ENCODE measurements at places on chromosomes 1 and 21.

- DNase-seq = no peak
Observed at GRCh38 chr1:10779841-10780240, 16.6 kb downstream of the CASZ1 start.

GRCh38 chr1:208935517-208936187, 647.9 kb upstream of the CAMK1G start:
- DNase-seq = no peak

DNA sequence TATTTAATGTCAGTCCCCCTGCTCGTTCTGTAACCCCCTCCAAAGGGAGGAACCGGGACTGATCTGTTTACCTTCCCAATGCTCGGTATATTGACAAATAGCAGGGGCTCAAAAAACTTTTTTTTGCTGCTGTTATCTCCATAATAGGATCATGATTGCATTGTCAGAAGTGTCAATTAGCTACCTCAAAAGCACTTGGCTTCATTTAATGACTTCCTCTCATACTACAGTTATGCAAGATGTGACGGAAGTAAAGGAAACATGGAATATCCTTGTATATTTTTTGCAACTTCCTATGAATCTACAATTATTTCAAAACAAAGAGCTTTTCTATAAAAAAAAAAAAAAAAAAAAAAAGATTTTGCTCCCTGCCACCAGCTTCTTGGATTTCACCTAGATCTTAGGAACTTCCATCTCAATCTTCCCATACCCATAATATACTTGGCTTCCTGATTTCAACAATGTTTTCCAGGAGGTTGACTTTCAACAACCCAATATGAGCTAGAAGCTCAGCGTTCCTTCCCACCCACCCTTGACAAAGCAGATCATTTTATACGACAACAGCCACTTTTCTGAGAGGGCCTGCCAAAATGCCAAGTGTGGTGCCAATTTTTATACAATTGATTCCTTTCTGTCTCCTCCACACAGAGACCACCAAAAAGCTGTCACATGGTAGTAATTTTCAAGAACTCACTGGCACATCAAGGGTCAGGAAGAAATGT, 71.7 kb downstream of the SETD4 start:
- no peak for DNase-seq

DNA sequence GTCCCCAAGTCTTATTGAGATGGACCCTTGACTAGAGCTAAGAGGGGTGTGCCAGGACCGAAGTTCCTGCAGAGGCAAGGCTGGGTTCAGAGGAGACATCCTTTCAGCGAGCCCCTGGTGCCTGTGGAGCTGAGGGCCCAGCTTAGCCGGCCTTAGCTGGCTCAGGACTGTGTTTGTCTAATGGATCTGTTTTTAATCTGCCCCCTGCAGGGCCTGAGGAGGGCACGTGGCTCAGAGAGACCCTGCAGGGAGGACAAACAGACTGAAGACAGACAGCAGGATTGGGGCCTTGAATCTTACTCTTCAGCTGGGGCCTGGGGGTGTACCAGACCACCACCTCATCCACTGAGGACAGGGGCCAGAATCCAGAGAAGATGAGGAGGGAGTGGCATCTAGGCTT, 1.6 kb downstream of the CRABP2 start:
- no peak for DNase-seq

DNA sequence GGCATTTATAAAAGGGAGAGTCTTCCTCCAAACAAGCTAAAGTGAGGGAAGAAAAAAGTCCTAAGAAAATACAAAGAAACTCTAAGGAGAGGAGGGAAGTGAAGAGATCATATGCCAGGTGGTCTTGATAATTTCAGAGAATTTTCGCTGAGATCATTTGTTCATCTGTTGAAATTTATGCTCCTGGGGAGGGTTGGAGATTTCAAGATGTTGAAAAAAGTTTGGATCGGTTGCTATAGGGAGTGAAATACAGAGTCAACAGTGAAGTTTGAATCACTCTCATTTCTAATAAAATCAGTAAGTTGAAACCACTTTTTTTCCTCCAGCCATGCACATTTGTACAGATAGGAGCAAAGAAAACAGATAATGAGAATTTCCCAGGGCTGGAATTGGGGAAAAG, 299.1 kb upstream of the ADAMTS5 start:
- no peak for DNase-seq

- no peak for DNase-seq
Observed at GRCh38 chr1:234958706-234959657, 169.7 kb downstream of the TOMM20 start.

- no peak for DNase-seq
Observed at GRCh38 chr1:87295445-87296110, 33.1 kb upstream of the LMO4 start.

DNA sequence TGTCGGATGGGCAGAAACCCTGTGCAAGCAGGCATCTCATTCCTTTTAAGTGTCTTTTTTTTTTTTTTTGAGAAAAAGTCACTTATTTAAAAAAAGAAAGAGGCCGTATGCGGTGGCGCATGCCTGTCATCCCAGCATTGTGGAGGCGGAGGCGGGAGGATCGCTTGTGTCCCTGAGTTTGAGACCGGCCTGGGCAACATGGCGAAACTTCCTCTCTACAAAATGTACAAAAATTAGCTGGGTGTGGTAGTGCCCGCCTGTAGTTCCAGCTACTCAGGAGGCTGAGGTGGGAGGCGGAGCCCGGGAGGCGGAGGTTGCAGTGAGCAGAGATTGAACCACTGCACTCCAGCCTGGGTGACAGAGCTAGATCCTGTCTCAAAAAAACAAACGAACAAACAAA, 1.7 kb downstream of the GPR137B start:
- DNase-seq = no peak

GRCh38 chr1:158644449-158644848, 39.4 kb downstream of the OR10Z1 start:
- DNase-seq = no peak

DNA sequence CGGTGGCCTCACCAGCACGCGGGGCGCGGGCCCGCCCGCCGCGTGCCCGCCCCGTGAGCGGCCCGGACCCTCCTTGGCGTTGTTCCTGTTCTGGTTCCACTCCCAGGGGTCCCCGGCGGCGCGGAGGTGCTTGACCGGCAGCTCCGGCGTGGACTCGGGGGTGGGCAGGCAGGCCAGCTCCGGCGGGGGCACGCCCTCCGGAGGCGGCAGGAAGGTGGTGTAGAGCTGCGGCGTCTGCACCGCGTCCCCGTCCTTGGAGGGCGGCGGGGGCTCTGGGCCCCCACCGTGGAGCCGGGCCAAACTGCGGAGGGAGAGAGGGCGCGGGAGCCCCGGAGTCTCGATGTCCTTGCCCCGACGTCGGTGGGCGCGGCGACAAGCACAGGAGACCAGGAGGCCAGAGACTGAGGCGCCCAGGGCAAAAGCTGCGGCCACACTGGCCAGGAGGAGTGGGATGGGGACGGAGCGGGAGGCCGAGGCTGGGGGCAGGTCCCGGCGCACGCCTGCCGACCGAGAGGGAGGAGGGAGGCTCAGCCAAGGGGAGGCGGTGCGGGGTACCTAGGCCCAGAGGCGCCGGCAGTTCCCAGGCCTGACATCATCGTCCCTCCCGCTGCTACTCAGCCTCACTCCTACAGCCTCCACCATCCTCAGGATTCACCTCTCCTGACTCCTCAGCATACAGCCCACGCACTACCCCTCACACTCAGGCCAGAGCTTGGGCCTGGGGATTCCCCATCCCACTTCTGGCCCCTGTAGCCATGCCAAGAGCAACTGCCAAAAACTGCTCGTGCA, 13.2 kb downstream of the SEMA6C start:
- DNase-seq = no peak

- peak; percentile 43 for DNase-seq
Observed at GRCh38 chr1:217484871-217485270, 146.0 kb downstream of the GPATCH2 start.

DNA sequence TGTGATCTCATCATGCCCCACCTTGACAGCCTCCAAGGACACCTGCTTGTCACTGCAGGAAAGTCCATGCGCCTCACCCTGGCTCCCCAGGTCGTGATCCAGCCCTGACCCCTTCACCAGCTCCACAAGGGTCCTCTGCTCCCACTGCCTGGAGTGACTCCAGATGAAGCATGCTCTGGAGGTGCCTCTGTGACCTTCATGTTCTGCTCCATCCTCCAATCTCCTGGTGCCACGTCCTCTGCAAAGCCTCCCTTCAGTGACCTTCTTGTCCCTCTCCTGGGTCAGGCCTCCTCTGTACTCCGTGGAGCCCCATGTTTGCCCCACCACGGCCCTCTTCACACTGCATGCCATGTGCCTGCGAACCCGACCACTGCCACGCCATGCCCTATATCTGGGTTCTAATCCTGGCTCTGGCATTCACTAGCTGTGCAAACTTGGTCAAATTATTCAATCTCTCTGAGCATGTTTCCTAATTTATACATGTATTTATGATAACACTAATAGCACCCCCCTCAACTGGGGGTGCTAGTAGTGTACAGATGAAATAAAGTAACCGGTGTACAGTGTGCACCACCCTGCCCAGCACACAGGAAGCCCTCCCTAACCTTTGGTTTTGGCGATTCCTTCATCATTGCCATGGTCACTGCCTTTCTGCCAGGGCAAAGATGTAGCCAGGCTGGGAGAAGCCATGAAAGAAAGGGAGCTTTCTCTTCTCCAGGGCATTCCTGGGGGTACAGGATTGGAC, 77.4 kb downstream of the STUM start:
- DNase-seq = no peak

DNA sequence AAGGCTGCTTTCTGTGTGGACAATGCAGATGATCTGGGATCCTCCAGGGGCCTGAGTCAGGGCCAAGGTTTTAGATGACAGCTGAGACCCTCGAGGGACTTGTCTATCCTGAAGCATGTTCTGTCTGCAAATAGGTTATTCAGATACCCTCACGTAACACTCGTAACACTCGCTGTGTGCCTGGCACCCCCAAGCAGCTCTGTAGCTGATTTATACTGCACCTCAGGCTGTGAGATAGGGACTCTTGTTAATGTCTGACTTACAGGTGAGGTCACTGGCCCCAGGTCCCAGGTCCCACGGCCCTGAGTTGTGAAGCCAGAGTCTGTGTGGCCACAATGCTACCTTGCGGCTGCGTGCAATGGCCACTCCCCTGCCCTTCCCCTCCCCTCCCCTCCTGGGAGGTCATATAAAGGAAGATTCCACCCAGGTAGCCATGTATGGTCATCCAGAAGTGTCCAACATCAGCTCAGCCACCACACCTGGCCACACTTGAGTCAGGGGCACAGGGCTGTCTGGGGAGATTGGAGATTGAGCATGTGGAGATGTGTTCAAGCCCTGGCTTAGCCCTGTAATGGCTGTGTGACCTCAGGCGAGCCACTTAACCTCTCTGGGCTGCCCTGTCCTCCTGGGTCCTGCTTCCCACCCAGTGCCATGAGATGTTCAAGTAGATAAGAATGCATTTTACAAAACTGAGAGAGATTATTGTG, 687.7 kb downstream of the MATN1 start:
- no peak for DNase-seq

DNA sequence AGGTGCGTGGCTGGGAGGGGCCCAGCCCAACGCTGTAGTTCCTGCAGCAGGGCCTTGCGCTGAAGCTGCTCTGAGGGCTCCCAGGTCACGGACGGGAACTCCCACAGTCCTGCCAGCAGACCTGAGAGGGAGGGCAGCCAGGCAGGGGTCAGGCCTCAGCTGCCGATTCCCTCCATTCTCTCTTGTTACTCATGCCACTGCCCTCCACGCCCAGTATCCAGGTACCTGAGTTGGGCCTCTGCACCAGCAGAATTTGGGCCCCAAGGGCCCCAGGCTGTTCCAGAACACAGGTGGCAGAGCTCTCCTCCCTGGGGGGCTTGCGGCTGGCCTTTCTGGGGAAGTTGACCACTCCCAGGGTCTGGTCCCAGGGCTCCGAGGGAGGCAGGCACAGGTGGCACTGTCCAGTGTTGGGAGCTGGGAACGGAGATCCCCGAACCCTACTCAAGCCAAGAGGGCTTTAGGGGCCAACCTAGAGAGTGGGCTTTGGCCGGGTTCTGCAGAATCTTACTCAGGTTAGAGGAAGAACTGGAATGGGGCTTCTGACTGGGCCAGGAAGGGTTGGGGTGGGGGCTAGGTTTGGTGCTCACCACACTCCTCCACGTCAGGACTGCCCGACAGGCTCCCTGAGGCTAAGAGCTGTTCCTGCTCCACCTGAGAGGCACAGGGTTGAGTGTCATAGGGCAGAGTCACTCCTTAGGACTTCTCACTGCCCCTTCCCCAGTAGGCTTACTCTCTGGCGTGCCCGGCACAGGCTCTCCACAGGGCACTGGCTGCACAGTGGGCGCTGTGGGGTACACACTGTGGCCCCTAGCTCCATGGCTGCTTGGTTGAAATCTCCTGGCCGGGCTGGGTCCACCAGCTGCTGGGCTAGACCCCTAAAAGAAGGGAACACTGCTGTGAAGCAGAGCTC, 5.0 kb downstream of the HPDL start:
- DNase-seq = no peak

DNA sequence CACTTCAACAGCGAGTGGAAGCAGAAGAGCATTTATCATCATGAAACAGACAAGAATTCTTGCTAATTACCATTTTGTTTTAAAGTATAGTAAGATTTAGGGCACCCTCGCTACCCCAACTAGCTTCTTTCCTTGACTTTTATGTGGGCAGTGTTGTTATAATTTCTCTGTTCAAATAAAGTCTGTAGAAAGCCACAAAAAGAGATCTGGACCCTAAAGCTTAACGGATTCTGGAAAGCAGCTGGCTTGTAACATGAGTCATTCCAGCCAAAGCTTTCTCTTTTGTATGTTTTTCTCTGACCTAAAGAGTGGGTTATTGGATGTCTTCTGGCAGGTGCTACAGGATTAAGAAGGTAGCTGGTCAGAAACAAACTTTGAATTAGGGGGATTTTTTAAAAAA, 37.4 kb downstream of the RUNX1 start:
- peak; percentile 60 for DNase-seq

- DNase-seq = peak; percentile 75
Observed at GRCh38 chr1:46735708-46736324, 16.9 kb upstream of the EFCAB14 start.

- DNase-seq = no peak
Observed at GRCh38 chr1:41305576-41306363, 55.5 kb upstream of the FOXO6 start.

- DNase-seq = no peak
Observed at GRCh38 chr1:96191165-96191564, 530.4 kb upstream of the PTBP2 start.

Measured in OCI-M1 (cell line).